Type B pancreatic cell (in vitro differentiated cells): ENCODE measurements at places on chromosomes 2 and 18. TPM values are rescaled to one million over a fixed set of nuclear protein-coding genes. Genes with fewer than 3 reads are reported as not detected.

GRCh38 chr18:67301592-67301991 lies 214.9 kb downstream of the DSEL start:
- H3K27ac ChIP-seq = no peak overlapping the region
- H3K4me1 ChIP-seq = no peaks in the 10 kb centered on the region
- H3K4me3 ChIP-seq = no peak overlapping the region
- DNase-seq = no peak
- no peaks in the 10 kb centered on the region for H3K36me3 ChIP-seq
- no peaks in the 10 kb centered on the region for H3K27me3 ChIP-seq

- H3K27me3 ChIP-seq = peaks cover 66% of the 10 kb centered on the region
- no peak overlapping the region for H3K27ac ChIP-seq
- H3K4me3 ChIP-seq = no peak overlapping the region
- no peak for DNase-seq
- H3K4me1 ChIP-seq = no peaks in the 10 kb centered on the region
These were observed 128.0 kb downstream of the INSIG2 start for GRCh38 chr2:118216224-118216623.

GRCh38 chr2:138277062-138277461 lies 224.5 kb upstream of the SPOPL start:
- H3K4me3 ChIP-seq = no peak overlapping the region
- no peaks in the 10 kb centered on the region for H3K36me3 ChIP-seq
- H3K27ac ChIP-seq = peak overlapping the region; percentile 53
- H3K4me1 ChIP-seq = peaks cover 33% of the 10 kb centered on the region
- H3K27me3 ChIP-seq = no peaks in the 10 kb centered on the region

GRCh38 chr18:37219257-37219656 lies 346.3 kb downstream of the CELF4 start:
- no peaks in the 10 kb centered on the region for H3K4me1 ChIP-seq
- H3K4me3 ChIP-seq = no peak overlapping the region
- no peaks in the 10 kb centered on the region for H3K27me3 ChIP-seq
- no peak overlapping the region for H3K27ac ChIP-seq
- H3K36me3 ChIP-seq = no peaks in the 10 kb centered on the region

DNA sequence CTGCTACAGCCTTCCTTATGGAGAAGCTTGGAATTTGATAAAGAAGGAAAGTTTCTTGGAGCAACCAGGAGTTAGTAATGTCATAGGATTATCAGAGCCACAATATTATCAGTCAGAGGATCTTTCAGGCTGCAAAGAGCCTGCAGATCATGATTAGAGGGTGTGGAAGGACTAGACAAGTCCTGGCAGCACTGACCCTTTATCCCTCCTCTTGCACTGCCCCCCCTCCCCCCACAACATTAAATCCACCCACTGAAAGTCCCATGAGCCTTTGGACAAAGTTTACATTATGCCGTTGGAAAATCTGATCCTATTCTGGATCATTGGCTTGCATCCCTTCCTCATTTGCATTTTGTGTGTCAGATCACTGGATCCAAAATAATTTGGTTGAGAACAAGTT lies 18.7 kb upstream of the IMPA2 start:
- no peaks in the 10 kb centered on the region for H3K27me3 ChIP-seq
- no peak overlapping the region for H3K27ac ChIP-seq
- H3K4me1 ChIP-seq = peaks cover 15% of the 10 kb centered on the region
- DNase-seq = no peak
- H3K36me3 ChIP-seq = no peaks in the 10 kb centered on the region

DNA sequence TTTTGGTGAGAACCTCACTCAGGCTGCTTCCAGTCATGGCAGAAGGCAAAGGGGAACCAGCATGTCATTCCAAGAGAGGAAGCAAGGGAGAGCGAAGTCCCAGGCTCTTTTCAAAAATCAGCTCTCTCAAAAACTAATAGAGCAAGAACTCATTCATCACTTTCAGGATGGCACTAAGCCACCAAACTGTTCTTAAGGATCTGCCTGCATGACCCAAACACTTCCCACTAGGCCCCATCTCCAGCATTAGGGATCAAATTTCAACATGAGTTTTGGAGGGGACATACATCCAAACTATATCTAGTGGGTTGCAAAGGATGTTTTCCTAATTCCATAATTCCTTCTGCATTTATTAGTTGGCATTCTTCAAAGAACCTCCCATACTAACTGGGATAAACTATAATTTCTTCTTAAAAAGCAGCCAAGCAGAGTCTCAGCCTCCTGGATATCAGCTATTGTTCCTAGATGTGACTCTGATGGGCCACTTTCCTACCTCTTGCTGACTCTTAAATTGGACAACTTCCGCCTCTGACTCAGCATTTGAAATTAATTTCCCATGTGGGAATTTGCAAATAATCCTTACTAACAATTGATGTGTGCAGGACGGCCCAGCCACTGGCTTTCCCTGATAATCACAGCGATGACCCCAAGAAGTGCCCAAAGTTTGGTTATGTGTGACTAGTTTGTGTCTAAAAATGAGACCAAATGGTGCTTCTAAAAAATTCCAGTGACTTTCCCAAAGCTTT lies 5.5 kb upstream of the REV1 start:
- no peaks in the 10 kb centered on the region for H3K36me3 ChIP-seq
- H3K27ac ChIP-seq = peak overlapping the region; percentile 57
- H3K4me3 ChIP-seq = no peak overlapping the region
- no peak for DNase-seq

Gene TNFAIP6
- 0.87 TPM in 1 of 2 replicates, not detected in the other for total RNA-seq
